ENCODE measurements at places on chromosomes 2 and 18.

- DNase-seq = no peak
Observed at GRCh38 chr2:199339891-199340605, 117.7 kb downstream of the SATB2 start.

DNA sequence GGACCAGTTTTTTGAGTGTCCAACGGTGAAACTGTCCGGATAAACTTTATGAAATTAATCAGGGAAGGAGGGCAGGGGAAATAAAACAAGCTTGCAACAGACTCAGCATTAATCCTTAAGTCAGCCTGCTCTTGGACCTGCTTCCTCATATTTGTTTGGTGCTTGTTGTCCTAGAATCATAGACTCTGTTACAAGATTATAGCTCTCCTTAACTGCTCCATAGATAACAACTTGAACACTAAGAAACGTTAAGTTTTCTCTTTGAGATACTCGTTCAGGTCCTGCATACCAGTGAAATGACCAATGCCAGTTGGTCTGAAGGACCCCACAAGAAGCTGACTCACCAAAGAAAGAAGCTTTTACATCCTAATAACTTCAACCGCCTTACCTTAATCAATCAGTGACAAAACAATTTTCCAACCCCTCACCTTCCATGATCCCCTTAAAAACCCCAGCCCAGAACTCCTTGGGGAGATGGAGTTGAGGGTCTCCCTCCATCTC lies 493.2 kb downstream of the PID1 start:
- no peak for DNase-seq

DNA sequence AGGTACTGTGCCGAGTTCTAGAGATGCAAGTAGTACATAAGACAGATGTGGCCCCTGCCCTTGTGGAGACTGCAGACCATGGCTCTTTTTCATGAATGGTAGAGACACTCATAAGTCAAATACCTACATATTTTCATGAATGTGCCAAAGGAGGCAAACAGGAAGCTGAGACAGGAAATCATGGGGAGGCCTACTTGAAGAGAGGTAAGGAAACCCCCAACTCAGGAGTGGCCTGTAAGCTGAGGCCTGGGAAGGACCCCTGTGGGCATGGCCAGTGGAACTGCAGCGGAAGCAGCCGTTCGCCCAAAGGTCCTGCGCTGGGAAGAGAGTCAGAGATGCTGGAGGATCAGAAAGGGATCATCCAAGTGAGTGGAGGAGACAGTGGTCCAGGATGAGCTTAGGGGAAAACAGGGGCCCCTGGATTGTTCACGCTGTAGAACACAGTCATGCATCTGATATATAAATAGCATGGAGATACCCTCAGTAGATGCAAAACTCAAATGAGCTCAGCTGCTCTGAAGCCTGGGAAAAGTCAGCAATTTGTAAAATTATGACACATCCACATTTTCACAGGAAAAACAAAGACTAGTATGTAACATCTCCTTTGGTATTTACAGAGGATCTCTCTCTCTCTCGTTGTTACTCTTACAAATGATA lies 228.9 kb downstream of the NEDD4L start:
- DNase-seq = no peak

DNA sequence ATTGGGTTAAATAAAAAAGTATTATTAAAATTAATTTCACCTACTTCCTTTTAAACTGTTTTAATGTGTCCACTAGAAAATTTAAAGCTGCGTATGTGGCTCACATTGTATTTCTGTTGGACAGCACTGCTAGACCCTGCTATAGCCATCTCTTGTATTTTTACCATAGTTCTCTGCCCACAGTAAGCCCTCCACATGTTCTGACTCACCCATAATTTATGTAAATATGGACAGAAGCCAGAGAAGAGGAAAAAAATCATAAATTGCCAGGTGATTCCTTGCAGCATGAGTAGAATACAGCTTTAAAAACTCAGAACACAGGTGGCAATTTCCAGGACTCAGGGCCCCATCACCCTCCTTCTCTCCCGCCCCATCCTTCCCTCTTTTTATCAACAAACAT lies 142.4 kb upstream of the MEX3C start:
- peak; percentile 26 for DNase-seq

- peak; percentile 56 for DNase-seq
Observed at GRCh38 chr2:37415128-37415820, 70.8 kb downstream of the QPCT start.

DNA sequence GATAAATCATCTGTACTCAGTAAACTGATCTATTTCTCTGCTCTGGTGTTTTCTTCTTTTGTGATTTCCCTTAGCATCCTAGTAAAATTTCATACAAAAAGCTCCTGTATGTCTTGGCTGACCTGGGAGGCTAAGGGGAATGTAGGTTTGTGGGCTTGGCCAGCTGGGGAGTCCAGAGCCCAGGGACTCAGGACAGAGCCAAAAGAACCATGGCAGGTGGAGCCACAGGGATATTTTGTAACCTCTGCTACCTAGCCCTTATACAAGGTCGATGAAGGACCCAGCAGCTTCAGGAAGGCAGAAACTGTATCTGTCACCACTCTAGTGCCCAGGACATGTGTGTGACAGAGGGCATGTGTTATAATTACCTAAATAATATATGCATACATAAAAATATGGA lies 22.7 kb upstream of the ZCCHC2 start:
- DNase-seq = no peak

GRCh38 chr2:174195253-174195652 lies 53.1 kb downstream of the OLA1 start:
- DNase-seq = peak; percentile 18

GRCh38 chr18:3761266-3761665 lies 311.3 kb downstream of the TGIF1 start:
- DNase-seq = no peak

GRCh38 chr18:76474824-76475223 lies 20.2 kb downstream of the ZNF516 start:
- DNase-seq = no peak

DNA sequence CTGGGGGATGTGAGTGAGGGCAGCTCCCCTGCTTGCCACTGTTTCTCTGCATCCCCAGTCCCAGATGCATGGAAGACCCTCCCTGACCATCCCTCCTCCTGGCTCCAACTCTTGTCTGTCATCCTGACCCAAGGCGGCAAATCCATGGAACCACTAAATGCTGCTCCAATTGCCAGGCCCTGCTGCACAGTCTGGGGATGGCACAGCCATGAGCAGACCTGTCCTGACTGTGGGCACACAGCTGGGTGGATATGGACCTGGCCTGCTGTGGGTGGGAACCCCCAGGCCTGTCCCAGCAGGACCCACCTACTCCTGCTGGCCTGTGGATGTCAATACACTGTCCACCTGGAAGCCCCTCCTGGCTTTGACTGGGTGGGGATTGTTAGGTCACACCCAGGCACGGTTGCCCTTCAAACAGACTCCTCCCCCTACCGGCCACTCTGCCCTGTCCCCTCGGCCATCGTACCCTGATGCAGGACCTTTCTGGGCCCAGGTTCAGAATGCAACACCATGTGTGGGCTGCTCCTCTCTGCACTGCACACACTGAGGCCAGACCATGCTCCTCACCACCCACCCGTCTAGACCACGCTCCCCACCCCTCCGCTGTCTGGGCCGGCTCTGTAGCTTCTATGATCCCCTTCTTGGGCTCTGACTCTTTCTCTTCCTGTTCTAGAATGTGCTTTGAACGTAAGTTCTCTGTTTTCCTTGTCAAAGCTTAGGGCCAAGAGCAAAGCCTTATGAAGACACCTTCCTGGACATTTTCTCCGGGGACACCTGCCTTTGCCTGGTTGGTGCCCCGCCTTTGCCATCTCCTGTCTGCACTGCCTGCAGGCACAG lies 57.9 kb downstream of the INPP5D start:
- no peak for DNase-seq

DNA sequence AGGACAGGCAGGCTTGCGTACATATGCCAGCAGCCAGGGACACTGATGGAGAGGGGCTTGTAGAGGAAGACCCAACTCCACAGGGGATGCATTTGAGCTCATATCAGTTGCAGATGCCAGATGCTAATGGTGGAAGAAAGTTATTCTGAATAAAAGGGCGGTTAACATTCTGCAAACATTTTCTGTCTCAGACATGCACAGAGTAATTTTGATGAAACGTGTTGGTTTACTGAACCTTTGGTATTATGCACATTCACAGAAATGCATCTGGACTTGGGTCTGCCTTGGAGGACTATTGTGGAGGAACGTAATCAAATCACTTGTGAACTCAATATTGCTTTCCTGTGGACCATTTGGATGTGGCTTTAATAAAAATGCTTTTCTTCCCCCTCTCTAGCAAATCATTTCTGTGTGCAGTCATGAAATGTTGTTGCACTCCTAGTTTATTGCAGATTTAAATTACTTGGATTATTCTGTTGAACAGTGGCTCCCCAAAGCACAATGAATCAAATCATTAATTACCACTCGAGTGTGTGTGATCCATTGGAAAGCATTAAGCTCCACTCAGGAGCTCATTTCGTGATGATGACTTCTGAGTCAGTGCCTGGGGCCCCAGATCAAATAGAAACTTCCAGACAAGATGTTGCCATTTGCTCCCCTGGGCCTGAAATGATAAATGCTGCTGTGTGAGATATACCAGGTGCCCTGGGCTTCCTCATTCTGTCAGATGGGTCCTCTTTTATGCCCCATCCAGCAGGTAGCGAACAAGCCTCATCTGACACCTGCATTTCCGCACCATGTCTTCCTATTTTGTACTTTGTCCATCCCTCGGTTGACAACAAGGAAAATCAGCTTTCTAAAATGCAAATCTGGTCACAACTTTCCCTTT lies 697.0 kb upstream of the HS6ST1 start:
- DNase-seq = no peak

DNA sequence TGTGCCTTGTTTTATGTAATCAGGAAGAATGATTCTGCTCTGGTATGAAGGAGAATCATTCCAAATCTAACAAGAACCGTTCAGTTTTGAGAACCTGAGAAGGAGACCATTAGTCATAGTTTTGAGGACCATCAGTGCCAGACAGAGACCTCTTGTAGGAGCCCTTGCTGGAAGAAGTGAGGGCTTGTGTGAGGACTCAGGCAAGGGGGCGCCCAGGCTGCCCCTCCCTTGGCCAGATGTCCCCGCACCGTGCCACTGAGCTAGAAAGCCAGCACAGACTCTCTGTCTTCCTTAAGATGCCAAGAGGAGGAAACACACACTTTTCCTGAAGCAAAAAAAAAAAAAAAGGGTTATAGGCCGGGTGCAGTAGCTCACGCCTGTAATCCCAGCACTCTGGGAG lies 55.7 kb upstream of the SLC39A10 start:
- no peak for DNase-seq

- DNase-seq = no peak
Observed at GRCh38 chr2:190060626-190061025, 1.9 kb downstream of the MSTN start.

DNA sequence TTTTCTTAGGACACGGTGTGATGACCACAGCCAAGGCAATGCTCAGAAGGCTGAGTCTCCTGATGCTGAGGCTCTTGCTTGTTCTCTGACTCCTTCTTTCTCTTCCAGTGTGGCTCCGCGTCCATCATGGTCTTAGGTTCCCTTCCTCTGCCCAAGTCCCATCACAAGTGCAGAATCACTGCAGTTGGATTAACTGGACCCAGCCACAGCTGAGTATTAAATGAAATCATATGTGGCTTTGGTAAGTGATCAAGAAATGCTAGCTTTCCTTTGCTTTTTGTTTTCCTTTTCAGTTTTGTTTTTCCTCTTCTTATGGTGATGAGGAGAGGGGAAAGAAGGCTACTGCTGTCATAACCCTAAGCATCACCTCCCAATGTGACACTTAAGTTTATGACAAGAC lies 375.8 kb downstream of the INSIG2 start:
- DNase-seq = no peak

GRCh38 chr18:3595369-3596273 lies 145.6 kb downstream of the TGIF1 start:
- peak; percentile 86 for DNase-seq

DNA sequence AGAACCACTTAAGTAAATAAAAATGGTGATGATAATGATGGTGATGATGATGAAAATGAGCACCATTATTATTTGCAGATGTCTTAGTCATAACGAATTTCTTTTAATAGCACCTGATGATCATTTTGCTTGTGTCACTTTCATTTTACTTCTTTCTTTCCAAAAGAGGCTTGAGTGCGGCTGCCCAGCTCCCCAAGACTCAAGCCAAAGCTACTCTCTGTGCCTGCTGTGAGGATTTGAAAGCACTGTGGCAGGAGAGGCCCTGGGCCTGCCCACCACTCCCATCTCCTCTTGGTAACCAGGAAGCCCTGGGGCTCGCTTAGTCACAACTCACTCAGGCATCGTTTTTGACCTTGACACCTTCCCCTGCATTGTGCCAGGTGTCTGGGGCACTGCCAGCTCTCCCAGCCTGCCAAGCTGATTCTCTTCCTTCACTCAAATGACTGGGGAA lies 41.2 kb downstream of the RPL37A start:
- DNase-seq = peak; percentile 96

GRCh38 chr2:86396291-86396785 lies 44.8 kb upstream of the KDM3A start:
- peak; percentile 7 for DNase-seq

- DNase-seq = no peak
Observed at GRCh38 chr2:233100192-233100998, 40.3 kb downstream of the INPP5D start.

DNA sequence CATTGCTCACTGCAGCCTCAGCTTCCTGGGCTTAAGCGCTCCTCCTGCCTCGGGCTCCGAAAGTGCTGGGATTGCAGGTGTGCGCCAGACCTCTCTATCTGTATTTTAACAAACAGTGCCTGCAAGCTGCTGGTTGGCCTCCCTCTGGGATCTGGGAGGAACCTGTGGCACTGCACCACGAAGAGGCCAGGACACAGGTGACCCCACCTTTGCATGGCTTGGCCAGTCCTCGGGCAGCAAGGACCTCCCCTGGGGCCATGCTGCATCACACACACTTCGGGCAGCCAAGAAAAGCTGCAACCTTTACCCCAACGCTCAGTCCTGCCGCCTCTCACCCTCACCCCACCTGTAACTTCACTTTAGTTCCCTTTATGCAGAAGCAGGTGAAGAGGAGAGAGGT lies 70.0 kb downstream of the PXDN start:
- DNase-seq = no peak

GRCh38 chr2:12277241-12278034 lies 439.3 kb upstream of the TRIB2 start:
- no peak for DNase-seq

DNA sequence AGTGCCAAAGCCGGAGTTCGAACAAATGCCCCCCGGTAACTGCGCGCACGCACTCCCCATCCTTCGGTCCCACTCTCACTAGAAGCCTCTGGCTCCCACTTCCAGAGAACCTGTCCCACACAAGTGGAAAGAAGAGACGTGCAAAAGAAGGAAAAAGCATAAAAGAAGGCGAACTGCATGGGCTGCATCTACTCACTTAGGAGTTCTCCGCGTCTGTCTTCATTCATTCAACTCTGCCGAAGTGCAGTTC lies 312 bp downstream of the NR4A2 start:
- DNase-seq = no peak

DNA sequence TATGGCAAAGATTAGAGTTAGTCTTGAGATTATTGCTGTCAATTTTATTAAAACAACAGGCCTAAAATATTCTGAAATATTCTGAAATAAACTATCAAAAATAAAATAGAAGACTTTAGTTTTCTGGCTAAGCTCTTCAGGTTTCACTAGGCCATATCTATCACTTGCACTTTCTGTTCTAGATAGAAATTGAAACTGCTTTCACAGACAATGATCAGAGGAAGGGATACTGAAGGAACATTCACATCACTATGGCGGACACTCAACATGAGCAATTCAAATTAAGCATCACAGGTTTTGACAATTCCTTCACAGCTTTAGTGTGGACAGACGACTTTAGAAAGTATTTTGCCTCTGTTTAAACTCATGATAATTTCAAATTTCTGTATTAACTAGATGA lies 586.4 kb upstream of the REG3G start:
- DNase-seq = no peak

GRCh38 chr2:53969285-53969967 lies 1.4 kb downstream of the PSME4 start:
- DNase-seq = peak; percentile 64
